H1 (cell line): ENCODE measurements at places on chromosomes 6 and 20.

- DNase-seq: no peak
These were observed 2.9 kb downstream of the TFAP2A start for GRCh38 chr6:10411971-10412460.

GRCh38 chr6:44622555-44622954 lies 235.0 kb downstream of the CDC5L start:
- DNase-seq: no peak

GRCh38 chr20:37986873-37987601 lies 46.2 kb downstream of the TTI1 start:
- DNase-seq: no peak

GRCh38 chr20:924639-925038 lies 8.5 kb upstream of the ANGPT4 start:
- no peak for DNase-seq

DNA sequence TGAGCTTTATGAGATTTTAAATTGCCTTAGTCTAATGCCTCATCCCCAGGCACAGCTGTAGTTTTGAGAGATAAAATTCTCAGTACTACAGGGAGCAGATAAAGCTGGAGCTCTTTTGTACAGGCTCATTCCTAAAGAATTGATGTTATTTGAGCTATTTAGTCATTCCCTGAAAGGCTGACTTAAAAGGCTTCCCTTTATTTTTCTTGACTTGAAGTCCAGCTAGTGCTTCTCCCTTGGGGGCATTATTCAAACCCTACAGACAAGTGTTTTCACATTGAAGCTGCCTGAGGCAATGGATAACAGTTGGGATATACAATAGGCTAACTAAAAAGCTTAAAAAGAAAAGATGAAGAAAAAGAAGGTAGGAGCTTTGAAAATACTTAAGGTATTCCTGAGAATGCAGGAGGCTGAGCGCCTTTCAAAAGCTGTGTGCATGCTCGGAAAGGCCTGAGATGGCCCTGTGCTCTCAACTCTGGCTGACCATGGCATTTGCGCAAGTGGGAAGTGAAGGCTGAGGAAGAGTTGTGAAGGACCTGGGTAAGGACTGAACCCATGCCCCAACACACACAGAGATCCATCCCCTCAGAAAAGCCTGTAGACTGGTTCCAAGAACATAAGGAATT lies 315.1 kb downstream of the SMOC2 start:
- DNase-seq: no peak

DNA sequence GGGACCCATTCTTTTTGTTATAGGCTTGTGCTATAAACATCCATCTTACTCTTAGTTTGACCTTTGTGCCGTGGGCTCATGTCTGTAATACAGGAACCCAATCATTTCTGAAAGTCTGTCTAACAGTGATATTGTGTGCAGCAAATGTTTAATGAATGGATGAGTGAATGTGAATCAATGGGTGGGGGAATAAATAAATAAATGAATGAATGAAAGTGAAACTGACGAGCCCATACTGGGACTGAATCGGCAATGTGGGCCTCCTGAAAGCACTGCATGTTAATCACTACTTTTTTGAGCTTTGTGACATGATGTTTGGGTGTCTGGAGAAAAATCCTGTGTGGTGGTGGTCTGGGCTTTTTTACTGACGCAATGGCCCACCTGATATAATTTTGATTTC lies 175.0 kb downstream of the GMPR start:
- DNase-seq: no peak

DNA sequence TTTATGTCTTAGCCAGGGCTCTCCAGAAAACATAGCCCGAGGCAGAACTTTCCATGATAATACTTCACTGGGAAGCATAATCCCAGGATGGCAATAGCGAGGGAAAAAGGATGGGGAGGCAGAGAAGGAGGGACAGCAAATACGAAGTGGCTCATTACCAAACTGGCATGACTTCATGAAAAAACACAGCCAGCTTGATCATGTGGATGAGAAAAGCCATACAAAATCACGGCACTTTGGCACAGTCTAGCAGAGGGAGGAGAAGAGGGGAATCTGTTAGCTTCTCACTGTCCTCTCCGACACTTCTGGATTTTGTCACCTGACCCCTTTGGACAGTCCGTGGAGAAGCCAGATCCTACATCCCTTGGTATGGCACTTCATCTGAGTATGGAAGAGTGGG lies 212.5 kb upstream of the GRIK2 start:
- DNase-seq: no peak

GRCh38 chr20:33790566-33790965 lies 20.6 kb upstream of the CHMP4B start:
- DNase-seq: no peak

DNA sequence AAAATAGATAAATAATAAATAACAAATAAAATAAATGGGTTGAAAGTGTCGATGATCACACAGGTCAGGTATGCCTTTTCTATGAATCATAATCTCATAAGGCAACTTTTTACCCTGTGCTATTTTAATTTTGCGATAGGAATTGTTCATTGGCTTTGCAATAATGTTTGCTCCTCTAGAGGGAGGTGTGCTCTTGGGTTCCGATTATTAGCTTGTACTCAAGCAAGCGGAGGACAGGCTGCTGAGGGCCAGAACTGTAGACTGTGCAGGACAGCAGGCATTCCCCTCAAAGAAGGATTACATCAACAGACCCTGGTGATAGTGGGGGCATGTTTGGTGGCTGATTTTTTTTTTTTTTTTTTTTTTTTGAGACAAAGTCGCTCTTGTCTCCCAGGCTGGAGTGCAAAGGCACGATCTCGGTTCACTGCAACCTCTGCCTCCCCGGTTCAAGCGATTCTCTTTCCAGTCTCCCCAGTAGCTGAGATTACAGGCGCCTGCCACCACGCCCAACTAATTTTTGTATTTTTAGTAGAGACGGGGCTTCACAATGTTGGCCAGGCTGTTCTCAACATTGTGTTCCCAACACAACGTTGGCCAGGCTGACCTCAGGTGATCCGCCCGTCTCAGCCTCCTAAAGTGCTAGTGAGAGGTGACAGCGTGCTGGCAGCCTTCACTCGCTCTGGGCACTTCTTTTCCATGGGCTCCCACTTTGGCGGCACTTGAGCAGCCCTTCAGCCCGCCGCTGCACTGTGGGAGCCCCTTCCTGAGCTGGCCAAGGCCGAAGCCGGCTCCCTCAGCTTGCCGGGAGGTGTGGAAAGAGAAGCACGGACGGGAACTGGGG lies 35.6 kb downstream of the RIOK1 start:
- DNase-seq: no peak

- DNase-seq: no peak
These were observed 9.3 kb downstream of the SLC9A8 start for GRCh38 chr20:49821870-49822331.
